Spleen (tissue), 13 donors: ENCODE measurements at places on chromosomes 16 and 17. TPM values are rescaled to one million over a fixed set of nuclear protein-coding genes. Genes with fewer than 3 reads are reported as not detected.

DNA sequence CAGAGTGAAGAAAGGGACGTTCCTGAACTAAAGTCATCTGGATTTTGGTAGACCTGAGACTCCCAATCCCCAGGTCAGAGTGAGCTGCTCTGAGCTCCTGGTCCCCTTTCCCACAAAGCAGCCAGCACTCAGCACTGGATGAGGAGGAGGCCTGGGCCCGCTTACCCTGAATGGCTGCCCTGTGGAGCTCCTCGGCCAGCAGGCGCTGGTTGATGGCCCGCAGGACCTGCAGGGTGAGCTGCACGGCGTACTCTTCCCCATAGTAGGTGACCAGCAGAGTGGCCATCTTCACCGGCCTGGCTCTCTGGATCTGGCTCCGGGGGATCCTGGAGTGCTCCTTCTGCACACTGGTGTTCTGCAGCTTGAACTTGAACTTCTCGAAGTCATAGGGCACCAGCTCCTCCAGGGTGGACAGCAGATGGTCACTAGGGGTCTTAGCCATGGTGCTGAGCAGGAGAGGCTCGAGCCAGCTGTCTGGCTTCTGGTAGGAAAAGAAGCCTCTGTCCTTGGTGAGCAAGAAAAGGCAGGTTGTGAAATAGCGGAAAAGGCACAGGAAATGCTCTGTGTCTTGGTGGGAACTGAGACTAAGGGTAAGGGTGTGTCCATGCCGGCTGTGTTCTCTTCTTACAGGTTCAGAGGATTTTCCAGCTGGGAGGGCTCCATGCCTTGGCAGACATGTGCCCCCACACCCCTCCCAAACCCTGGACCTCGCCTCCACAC is at the start of gene MEFV:
Gene MEFV (minus strand): TSS at position 488 of the 720 bp plus-strand sequence. CDS start 46 bp downstream, at position 442.
- H3K36me3 ChIP-seq, result no peaks in the 10 kb centered on the region
- peak within 1 kb of the TSS; percentile 74 for H3K27ac ChIP-seq
- H3K4me1 ChIP-seq, result peaks cover 52% of the 10 kb centered on the region
- DNase-seq, result no peak
- peaks cover 7% of the 10 kb centered on the region for H3K27me3 ChIP-seq

DNA sequence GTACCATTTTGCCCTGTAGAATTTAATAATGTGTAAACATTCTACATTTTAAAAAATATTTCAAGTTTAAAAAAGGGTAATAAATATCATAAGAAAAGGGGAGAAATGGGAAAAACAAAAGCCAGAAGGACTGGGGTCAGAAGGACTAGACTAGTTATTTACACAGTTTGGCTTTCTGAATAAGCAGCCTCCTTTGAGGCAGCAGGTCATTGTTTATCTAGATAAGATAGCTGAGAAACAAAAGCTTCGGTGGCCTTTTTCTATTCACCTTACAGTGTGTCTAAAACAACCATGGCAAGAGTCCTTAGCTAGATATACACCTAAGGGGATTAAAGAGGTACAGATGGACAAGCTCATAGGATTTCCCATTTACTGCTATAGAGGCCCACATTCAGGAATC is 396.5 kb upstream of the PMFBP1 start:
- no peaks in the 10 kb centered on the region for H3K36me3 ChIP-seq
- H3K4me3 ChIP-seq, result no peak overlapping the region
- no peaks in the 10 kb centered on the region for H3K4me1 ChIP-seq
- DNase-seq, result no peak
- no peak overlapping the region for H3K27ac ChIP-seq

DNA sequence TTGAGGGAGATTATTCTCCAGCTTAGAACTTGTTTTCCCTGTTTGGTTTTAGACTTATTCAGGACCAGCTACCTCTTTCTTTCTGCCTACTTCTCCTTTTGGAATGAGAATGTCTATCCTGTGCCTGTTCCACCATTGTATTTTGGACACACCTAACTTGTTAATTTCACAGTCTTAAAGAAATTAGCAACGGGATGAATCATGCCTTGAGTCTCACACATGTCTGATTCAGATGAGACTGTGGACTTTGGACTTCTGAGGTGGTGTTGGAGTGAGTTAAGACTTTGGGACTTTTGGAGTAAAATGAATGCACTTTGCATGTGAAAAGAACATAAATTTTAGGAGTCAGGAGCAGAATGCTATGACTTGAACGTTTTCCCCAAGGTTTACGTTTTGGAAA is 581.4 kb downstream of the CDH11 start:
- no peaks in the 10 kb centered on the region for H3K36me3 ChIP-seq
- no peak for DNase-seq
- H3K27me3 ChIP-seq, result no peaks in the 10 kb centered on the region
- no peak overlapping the region for H3K4me3 ChIP-seq
- no peak overlapping the region for H3K27ac ChIP-seq

GRCh38 chr16:72985148-72985941 is 62.6 kb downstream of the ZFHX3 start:
- H3K4me1 ChIP-seq, result no peaks in the 10 kb centered on the region
- H3K36me3 ChIP-seq, result no peaks in the 10 kb centered on the region
- H3K27me3 ChIP-seq, result no peaks in the 10 kb centered on the region
- DNase-seq, result no peak
- no peak overlapping the region for H3K4me3 ChIP-seq

DNA sequence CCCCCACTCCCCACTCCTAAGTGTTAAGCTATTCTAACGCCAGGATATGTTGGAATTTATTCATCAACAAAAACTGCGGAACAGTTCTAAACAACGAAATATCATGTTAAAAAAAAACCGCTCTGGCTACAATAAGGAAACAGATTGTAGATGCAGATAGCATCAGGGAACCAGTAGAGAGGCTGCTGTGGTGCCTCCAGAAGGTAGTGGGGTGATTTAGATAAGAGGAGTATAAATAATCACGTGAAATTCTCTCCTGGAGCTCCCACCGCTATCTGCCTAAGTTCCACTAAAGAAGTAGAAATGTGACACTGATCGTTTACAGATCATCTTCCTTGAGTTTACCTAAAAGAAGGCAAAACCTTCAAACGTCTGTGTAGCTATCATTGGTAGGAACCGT is 8.0 kb downstream of the AHSP start:
- no peaks in the 10 kb centered on the region for H3K36me3 ChIP-seq
- H3K4me3 ChIP-seq, result no peak overlapping the region
- H3K27ac ChIP-seq, result no peak overlapping the region
- peaks cover 14% of the 10 kb centered on the region for H3K27me3 ChIP-seq
- peaks cover 11% of the 10 kb centered on the region for H3K4me1 ChIP-seq

- H3K4me1 ChIP-seq, result no peaks in the 10 kb centered on the region
- H3K4me3 ChIP-seq, result no peak overlapping the region
- H3K36me3 ChIP-seq, result no peaks in the 10 kb centered on the region
These were observed 273.3 kb upstream of the CDH5 start for GRCh38 chr16:66093191-66093590.

GRCh38 chr16:84156342-84156784 is 11.3 kb downstream of the DNAAF1 start:
- H3K27ac ChIP-seq, result no peak overlapping the region
- H3K4me1 ChIP-seq, result no peaks in the 10 kb centered on the region
- DNase-seq, result no peak
- H3K4me3 ChIP-seq, result no peak overlapping the region
- no peaks in the 10 kb centered on the region for H3K36me3 ChIP-seq
- peaks cover 9% of the 10 kb centered on the region for H3K27me3 ChIP-seq

The EEF2KMT gene
- total RNA-seq, result 6.3 TPM

The PRR35 gene
- total RNA-seq, result not detected

The TSPOAP1 gene
- 18.5 TPM for total RNA-seq
